ENCODE measurements at places on chromosomes 6 and 20.
A peak's percentile ranks its signal among the peaks of the same experiment; 100 is the strongest.

- DNase-seq = no peak
These were observed 912 bp downstream of the EYA4 start for GRCh38 chr6:133241901-133242636.

- DNase-seq = no peak
These were observed 119.1 kb downstream of the PRND start for GRCh38 chr20:4840801-4841200.

GRCh38 chr6:118535176-118535844 is 12.8 kb upstream of the PLN start:
- no peak for DNase-seq

- no peak for DNase-seq
These were observed 18.2 kb downstream of the TCF15 start for GRCh38 chr20:591941-592340.

DNA sequence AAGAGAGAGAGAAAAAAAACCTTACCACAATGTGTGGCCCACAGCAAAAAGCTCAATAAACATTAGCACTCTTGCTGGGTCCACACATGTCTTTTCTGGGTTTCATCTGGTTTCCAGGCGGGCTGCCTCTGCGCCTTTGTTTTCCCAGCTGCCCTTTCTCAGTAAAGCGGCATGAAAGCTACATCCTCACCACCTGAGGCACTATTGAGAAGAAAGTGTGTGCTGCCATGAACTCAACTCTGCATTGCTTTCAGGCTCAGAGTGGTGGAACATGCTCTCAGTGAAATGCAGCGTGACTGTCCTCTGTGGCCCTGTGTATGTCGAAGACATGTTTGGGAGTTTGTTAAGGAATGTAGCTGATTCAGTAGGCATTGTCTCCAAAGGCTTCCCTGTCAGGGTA is 102.3 kb downstream of the LYRM2 start:
- no peak for DNase-seq

DNA sequence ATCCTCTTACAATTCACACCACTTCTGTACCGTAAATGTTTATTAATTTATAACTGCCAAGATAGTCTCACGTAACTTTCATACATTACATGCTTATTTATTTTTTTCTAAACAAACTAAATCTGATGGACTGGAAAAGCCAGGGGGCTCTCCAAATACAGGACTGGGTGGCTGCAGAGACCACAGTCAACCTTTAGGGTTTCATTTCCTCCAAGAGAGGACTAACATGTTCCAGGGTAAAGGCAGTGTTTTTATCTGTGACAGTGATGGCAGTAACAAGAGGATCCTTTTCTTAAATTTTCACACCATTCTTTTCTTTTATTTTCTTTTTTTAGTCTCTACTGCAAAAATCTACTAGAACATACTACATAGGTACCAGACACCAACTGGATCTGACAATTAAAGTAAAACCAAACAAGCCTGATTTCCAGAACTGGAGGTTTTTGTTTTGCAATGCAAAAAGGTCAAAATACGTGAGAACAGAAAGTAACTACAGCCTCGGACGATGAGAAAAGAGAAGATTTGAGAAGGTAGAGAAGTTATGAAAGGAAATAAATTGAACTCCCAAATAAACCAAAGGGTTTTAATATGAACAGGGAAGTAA is 1.2 kb downstream of the LMBRD1 start:
- no peak for DNase-seq

DNA sequence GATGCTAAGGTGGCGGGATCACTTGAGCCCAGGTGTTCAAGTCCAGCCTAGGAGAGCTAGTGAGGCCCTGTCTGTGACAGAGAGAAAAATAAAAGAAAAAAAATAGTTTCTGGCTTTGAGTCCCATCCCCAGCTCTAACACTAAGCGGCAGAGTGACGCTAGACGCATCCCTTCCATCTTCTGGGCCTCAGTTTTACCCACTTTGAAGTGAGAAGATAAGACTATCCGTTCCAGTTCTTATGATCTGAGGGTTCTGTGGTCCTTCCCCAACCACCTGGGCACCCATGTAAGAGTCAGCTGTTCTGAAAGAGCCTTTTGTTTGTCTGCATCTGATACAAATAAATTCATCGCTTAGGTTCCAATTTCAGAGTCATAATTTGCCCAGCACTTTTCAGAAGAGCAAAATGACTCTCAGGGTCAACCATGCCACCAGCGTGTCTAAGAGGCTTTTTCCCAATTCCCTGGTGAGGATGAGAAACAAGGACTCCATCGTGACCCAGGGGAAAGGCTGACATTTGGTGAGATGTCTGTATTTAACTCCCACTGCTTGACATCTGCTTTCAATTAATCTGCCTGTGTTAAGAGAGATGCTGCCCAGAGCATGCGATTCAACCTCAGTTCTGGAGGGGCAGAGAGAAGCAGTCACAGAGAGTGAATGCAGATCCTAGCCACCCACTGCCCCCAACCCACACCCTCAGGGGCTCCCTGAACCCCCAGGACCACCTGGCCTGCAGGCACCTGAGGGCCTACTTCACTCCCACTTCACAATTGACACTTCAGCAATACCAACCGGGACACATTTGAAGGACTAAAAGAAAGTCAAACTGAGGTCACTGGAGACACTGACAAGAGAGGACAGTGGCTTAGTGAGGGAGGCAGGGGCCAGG is 131.6 kb upstream of the TOP1 start:
- no peak for DNase-seq

GRCh38 chr6:130995783-130996447 is 67.1 kb downstream of the EPB41L2 start:
- DNase-seq = no peak

DNA sequence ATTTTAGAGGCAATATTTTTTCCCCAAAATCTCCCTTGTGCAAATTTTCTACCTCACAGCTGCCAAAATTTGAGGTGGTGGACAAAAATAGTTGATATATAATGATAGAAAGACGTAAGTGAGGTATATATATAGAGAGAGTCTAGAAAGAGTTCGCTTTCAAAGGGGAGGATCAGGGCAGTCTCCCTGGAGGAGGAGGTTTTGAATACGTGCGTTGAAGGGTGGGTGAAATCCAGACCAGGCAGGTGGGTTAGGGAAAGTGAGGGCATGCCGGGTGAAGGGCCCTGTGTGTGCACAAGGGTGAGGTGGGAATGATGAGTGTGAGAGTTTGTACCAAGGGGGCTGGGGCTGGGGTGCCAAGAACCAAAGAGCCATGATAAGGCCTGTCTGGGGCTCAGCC is 100.2 kb downstream of the CEBPB start:
- no peak for DNase-seq

DNA sequence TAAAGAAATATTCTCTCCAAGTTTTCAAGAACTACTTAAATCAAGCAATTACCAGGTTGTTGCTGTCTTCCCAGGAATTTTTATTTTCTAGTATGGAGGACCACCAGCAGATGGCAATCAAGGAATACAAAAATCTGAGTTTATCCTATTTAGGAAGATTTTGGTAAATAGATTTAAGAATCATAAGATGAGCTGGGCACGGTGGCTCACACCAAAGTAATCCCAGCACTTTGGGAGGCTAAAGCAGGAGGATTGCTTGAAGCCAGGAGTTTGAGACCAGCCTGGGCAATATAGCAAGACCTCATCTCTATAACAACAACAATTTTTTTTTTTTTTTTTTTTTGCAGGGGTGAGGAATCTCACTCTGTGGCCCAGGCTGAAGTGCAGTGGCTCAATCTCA is 19.3 kb upstream of the SEC63 start:
- no peak for DNase-seq

DNA sequence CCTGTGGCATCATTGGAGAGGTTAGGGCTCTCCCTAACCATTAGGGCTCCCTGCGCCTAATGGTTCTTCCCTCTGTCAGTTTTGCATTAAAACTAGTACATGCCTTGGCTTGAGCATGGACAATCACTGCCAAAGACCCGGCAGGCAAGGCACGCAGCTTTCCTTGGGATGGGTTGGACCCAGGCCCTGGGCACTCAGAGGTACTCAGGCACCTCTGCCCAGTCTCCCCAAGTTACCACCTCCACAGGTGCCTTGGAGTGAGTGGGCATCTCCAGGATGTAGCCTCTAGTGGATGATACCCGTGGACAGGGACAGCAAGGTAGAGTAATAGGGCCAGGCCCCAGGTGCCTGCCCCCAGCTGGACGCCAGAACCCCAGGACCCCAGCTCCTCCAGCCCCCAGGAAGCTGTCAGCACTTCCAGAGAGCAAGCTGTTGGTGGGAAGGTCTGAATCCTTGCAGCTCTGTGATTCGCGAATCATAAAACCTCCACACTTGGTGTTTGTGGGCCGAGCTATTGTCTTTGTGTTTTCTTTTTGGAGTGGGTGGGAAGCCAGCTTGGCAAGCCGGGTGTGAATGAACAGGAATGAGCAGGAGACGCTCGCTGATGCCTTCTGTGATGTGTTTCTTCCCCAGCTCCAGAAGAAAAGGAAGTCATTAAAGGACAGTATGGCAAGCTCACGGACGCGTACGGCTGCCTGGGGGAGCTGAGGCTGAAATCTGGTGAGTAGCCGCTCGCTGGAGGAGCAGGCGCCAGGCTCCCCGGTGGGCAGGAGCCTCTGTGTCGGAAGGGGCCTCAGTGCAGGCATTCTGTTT is 35.1 kb downstream of the SYNJ2 start:
- DNase-seq = no peak

- no peak for DNase-seq
These were observed 148.3 kb downstream of the HACE1 start for GRCh38 chr6:104711371-104711770.

DNA sequence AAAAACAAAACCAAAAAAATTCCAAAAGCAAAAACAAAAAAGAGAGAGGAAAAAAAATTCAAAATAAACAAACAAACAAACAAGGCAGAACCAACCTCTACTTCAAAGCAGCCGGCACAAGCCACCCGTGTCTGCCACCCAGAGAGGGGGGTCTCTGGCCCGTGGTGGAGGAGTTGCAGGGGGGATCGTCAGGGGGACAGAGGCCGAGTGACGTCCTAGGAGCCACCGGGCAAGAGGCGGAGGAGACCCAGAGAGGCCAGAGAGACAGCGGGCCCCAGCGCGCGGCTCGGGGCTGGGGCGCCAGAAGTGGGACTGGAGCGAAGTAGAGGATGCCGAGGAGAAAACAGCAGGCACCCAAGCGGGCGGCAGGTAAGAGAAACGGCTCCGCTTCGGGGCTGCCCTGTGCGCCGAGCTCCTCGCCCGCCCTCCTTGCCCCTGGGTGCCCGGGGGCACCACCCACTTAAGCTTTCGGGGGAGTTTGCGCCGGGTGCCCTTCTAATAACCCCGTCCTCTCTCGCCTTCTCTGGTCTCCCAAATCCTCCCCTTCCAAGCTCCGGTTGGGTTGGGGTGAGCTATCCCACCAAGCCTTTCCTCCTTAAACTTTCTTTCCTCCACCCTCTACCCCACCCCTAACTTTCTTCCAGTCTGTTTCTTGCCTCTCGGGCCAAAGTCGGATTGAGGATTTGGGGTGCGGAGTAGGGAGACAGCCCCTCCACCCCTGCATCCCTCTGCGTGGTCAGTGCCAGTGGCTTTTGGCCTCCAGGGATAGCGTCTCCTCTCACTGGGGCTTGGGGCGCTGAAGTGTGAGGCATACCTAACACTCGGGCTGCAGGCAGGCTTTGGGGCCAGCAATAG is 1.0 kb downstream of the TSHZ2 start:
- no peak for DNase-seq

DNA sequence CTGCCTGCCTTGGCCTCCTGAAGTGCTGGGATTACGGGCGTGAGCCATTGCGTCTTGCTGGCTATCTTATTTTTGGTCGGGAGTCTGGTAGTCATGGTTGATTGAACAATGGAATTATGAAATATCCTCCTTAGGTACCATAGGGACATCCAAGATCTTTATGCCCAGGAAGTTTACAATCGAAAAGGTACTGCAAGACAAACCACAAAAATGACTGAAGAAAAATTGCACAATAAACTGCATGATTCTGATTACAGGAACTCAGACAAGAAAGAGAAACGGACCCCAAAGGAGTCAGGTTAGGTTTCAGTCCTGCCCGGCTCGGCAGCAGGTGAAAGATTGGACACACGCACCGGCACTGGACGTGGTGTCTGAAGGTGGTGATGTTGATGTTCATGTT is 5.3 kb downstream of the SLC26A8 start:
- no peak for DNase-seq

DNA sequence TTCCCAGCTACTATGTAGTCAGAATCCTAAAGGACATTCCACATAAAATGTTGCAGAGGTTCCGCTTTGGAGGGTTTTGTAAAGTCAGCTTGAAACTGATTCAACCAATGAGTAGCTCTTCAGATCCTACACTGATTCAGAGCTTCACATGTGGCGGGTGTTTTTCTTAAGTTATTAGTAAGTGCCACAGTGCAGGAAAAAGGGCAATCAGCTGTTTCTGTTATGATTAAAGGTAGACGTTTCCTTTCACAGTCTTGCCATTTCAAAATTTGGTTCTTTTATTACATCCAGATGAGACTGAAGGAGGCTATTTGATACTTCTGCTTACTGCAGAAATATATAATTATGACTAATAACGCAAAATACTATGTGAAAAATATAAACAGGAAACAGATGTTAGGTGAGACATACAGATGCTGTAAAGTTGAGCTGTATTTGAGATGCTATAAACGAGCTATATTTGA is 443.9 kb downstream of the CDKAL1 start:
- no peak for DNase-seq

DNA sequence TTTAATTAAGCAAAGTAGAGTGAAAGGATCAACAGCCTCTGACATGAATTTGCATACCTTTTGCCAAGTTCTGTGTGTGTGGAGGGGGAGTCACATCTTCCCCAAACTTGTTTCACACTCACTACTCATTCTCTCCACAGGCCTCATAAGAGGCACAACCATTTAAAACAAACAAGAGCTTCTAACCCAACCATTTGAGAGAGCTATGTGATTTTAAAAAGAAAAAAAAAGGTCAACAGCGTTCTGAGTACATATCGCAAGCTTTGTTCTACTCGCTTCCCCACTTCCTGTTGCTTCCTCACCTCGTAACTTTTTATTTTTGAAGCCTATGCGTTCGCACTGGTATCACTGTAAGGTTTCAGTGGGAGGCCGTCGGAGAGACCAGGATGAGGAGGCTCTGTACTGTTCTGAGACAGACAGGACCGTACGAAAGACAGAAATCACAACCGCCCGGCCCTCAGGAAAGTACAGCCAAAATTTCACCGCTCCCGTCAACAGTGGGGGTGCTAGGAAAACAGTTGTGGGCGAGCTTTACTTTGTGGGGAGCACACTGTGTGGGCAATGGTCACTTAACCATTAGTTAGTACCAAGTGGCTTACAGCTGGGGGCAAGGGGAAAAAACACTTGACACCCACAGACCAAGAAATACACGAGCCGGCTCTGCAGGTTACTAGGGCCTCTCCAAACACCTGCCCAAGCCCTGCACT is 61.3 kb downstream of the TRERF1 start:
- DNase-seq = no peak

- no peak for DNase-seq
These were observed 308.9 kb upstream of the JAG1 start for GRCh38 chr20:10982692-10983091.

- peak; percentile 72 for DNase-seq
These were observed 942 bp downstream of the HLA-E start for GRCh38 chr6:30490026-30490876.

DNA sequence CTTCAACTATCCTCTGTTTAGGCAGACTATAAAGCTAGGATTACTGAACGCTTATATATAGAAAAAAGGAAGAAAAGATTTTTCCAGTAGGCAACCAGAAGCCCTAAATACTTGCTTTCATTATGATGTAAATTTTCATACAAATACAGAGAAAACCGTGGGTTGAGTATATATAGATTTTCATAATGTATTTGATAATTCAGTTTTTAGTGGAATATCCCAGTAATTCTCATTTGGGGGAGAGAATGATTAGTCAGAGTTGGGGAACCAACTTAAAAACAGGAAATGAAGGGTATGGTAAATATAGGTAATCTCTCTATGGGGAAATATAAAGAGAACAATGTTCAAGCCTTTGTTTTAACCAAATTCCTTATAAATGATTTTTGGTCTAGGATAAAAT is 154.0 kb upstream of the CITED2 start:
- DNase-seq = no peak

Data from stimulated activated CD8-positive, alpha-beta memory T cell treated with anti-CD3 and anti-CD28 coated beads, Interleukin-4, amount 100 ng/mL, for 1 hour (primary cell).